ENCODE measurements at places on chromosomes 16 and 17. TPM values are rescaled to one million over a fixed set of nuclear protein-coding genes. Genes with fewer than 3 reads are reported as not detected.

- no peak for DNase-seq
- H3K27ac ChIP-seq = no peak overlapping the region
- H3K27me3 ChIP-seq = peaks cover 12% of the 10 kb centered on the region
- H3K4me3 ChIP-seq = no peak overlapping the region
- H3K36me3 ChIP-seq = peaks cover 2% of the 10 kb centered on the region
Measured at GRCh38 chr16:84446596-84447392, 57.7 kb downstream of the MEAK7 start.

GRCh38 chr17:59756236-59756818 is 48.9 kb downstream of the VMP1 start:
- H3K36me3 ChIP-seq = peaks cover 41% of the 10 kb centered on the region
- no peaks in the 10 kb centered on the region for H3K27me3 ChIP-seq
- peak overlapping the region; percentile 85 for H3K27ac ChIP-seq
- H3K4me1 ChIP-seq = peaks cover 60% of the 10 kb centered on the region
- DNase-seq = no peak

NEUROD2 gene
- total RNA-seq = not detected

SAT2 gene
- total RNA-seq = 17.7 TPM

- H3K4me1 ChIP-seq = peaks cover 4% of the 10 kb centered on the region
- H3K4me3 ChIP-seq = no peak overlapping the region
- H3K27ac ChIP-seq = no peak overlapping the region
- H3K27me3 ChIP-seq = no peaks in the 10 kb centered on the region
Measured at GRCh38 chr17:67577429-67578141, 140.2 kb upstream of the NOL11 start.

GRCh38 chr16:85438981-85439685 is 174.0 kb upstream of the GSE1 start:
- H3K4me1 ChIP-seq = no peaks in the 10 kb centered on the region
- no peak overlapping the region for H3K4me3 ChIP-seq
- H3K36me3 ChIP-seq = no peaks in the 10 kb centered on the region
- H3K27me3 ChIP-seq = no peaks in the 10 kb centered on the region

GRCh38 chr17:17685775-17686291 is 4.6 kb downstream of the RAI1 start:
- DNase-seq = no peak
- peak overlapping the region; percentile 44 for H3K4me3 ChIP-seq
- peaks cover 30% of the 10 kb centered on the region for H3K4me1 ChIP-seq
- H3K27me3 ChIP-seq = peaks cover under 1% of the 10 kb centered on the region

GRCh38 chr17:15413101-15413771 is 54.2 kb downstream of the CDRT4 start:
- no peak for DNase-seq
- H3K27me3 ChIP-seq = no peaks in the 10 kb centered on the region
- H3K4me3 ChIP-seq = no peak overlapping the region
- H3K27ac ChIP-seq = no peak overlapping the region

- no peak for DNase-seq
- no peaks in the 10 kb centered on the region for H3K4me1 ChIP-seq
- H3K27me3 ChIP-seq = peaks cover 6% of the 10 kb centered on the region
- H3K36me3 ChIP-seq = no peaks in the 10 kb centered on the region
- H3K4me3 ChIP-seq = no peak overlapping the region
- no peak overlapping the region for H3K27ac ChIP-seq
Measured at GRCh38 chr17:34755981-34756636, 176.7 kb downstream of the TMEM132E start.

C16orf54 gene
- total RNA-seq = 17.8 TPM

- no peaks in the 10 kb centered on the region for H3K27me3 ChIP-seq
- no peak for DNase-seq
- no peak overlapping the region for H3K27ac ChIP-seq
- H3K4me3 ChIP-seq = no peak overlapping the region
Measured at GRCh38 chr17:74235911-74236371, 22.6 kb downstream of the TTYH2 start.

CTRB2 gene
- not detected for total RNA-seq

GRCh38 chr16:1042049-1042744 is 30.4 kb upstream of the SSTR5 start:
- no peak overlapping the region for H3K27ac ChIP-seq
- no peaks in the 10 kb centered on the region for H3K4me1 ChIP-seq
- no peaks in the 10 kb centered on the region for H3K36me3 ChIP-seq

- no peaks in the 10 kb centered on the region for H3K36me3 ChIP-seq
- H3K4me3 ChIP-seq = no peak overlapping the region
- H3K27me3 ChIP-seq = no peaks in the 10 kb centered on the region
- DNase-seq = peak; percentile 74
- peaks cover 3% of the 10 kb centered on the region for H3K4me1 ChIP-seq
Measured at GRCh38 chr16:57764341-57765159, 29.0 kb downstream of the KATNB1 start.

- no peaks in the 10 kb centered on the region for H3K36me3 ChIP-seq
- H3K27me3 ChIP-seq = no peaks in the 10 kb centered on the region
- no peak overlapping the region for H3K27ac ChIP-seq
- no peaks in the 10 kb centered on the region for H3K4me1 ChIP-seq
Measured at GRCh38 chr16:29312835-29313558, 93.5 kb downstream of the NPIPB11 start.

DNA sequence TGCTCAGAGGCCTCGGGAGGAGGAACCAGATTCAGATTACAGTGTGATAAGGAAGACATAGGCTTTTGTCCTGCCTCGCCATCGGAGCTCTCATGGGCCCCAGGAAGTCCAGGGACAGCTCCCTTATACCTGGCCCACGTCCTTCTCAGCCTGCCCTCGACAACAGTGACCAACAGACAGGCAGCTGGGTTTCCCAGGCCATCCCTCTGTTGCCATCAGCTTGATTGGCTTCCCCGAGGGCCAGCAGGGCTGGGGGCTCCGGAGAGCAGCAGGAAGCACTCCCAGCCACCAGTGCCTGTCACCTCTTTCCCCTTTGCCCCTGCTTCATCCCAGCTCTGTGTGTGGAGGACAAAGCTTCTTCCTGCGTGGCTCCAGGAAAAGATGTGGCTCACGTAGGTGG is 17.6 kb downstream of the CD300A start:
- H3K4me3 ChIP-seq = no peak overlapping the region
- no peak overlapping the region for H3K27ac ChIP-seq
- H3K36me3 ChIP-seq = peaks cover 58% of the 10 kb centered on the region
- H3K4me1 ChIP-seq = peaks cover 29% of the 10 kb centered on the region
- no peak for DNase-seq

CACNG3 gene
- not detected for total RNA-seq

SMIM36 gene
- total RNA-seq = not detected

- H3K36me3 ChIP-seq = no peaks in the 10 kb centered on the region
- no peaks in the 10 kb centered on the region for H3K27me3 ChIP-seq
- no peak for DNase-seq
- H3K4me1 ChIP-seq = peaks cover 44% of the 10 kb centered on the region
Measured at GRCh38 chr16:57578521-57579360, 36.3 kb downstream of the ADGRG5 start.

DNA sequence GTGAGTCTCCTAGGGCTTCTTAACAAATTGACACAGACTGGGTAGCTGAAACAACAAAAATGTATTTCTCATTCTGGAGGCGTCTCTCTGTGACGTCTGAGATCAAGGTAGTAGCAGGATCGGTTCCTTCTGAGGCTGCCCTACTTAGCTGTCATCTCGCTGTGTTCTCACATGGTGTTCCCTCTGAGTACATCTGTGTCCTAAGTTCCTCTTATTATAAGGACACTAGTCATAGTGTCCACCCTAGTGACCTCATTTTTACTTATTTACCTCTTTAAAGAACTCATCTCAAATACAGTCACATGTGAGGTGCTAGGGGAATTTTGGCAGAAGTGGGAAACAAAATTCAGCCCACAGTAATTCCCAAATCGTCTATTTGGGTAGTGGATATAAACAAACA is 529.1 kb downstream of the NPIPA7 start:
- no peaks in the 10 kb centered on the region for H3K4me1 ChIP-seq
- no peak overlapping the region for H3K27ac ChIP-seq
- H3K36me3 ChIP-seq = no peaks in the 10 kb centered on the region

DNA sequence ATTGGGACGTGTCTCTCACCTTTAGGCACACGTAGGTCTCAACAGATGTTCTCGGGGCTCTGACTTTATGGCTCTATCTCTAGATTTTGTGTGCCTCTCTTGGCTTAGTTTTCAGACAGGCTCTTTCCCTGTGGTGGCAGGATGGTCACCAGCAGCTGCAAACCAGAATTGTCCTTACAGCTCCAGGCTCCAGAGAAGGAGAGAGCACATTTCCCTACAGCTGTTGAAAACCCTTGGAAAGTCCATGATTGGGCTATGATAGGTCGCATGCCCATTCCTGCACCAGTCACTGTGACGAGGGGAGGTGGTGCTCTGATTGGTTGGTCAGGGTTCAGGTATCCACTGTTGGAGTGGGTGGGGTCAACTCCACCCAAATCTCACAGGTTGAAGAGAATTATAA is 41.5 kb downstream of the SHISA9 start:
- H3K4me1 ChIP-seq = no peaks in the 10 kb centered on the region
- DNase-seq = no peak
- H3K27ac ChIP-seq = no peak overlapping the region
- no peaks in the 10 kb centered on the region for H3K27me3 ChIP-seq
- no peaks in the 10 kb centered on the region for H3K36me3 ChIP-seq
- no peak overlapping the region for H3K4me3 ChIP-seq

PRDM7 gene
- not detected for total RNA-seq

DNA sequence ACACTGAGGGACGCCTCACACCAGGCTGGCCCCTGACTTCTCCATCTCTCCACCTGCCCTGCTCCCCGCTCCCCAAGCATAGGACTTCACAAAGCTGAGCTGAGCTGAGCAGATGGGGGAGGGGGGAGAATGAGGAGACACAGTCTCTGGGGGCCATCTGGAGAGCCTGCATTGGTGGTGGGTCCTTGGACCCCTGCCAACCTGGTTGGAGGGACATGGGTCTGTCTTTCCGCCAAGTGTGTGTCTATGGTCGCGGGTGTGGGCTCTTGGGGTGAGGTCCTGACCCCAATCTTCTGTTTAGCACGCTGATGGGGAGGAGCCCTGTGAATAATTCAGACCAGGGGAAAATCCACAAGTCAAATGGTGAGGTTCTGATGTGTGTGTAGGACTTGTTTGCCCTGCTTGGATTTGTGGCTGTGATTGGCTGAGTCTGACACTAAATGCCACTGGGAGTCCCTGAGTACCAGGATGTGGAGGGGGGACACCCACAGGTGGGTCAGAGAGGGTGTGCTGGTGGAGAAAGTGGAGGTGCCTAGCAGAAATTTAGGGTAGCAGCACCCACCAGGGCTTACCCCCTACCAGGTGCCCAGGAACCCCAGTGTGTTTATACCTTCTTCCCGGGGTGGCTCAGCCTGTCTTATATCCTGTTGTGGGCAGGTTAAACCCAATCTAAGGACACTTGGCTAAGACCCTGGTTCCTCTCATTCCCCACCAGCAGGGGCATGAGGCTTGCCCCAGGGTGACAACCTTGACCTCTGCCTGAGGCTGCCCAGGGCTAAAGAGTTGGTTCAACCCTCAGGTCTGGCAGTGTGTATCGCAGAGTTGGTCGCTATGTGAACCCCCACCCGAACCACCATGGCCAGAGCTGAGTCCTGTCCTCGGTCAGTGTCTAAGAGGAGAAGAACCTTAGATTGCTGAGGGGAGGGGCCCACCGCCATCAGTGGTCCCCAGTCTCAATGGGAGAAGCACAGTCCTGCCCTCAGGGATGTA is 2.1 kb downstream of the FMNL1 start:
- H3K27me3 ChIP-seq = no peaks in the 10 kb centered on the region
- H3K36me3 ChIP-seq = peaks cover 50% of the 10 kb centered on the region
- peak; percentile 84 for DNase-seq
- H3K27ac ChIP-seq = peak overlapping the region; percentile 94

DNA sequence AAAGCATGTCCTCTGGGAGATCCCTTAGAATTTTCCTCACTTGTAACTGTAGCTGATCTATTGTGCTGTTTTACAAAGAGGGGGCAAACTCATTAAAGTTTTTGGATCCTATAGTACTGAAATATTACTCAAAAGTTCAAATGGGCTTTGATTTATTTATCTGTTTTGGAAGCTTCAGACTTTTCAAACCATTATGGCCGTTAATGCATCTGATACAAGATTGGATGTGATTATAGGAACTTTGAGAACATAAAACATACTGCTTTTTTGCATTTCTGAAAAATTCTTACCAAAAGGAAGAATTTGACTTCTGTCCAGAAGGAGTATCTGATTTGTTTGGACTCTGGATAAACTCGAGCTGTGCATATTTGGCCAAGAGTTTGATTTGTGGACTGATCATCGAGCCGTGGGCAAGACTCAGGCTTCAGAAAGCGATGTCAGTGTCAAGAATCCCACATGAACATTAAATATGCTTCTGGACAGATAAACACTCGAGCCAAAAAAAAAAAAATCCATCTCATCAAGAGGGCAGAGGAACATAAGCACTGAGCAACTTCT is 8.2 kb upstream of the MARCHF10 start:
- no peaks in the 10 kb centered on the region for H3K36me3 ChIP-seq
- H3K4me3 ChIP-seq = no peak overlapping the region
- DNase-seq = no peak
- peaks cover 1% of the 10 kb centered on the region for H3K4me1 ChIP-seq
- H3K27me3 ChIP-seq = peaks cover 15% of the 10 kb centered on the region
- H3K27ac ChIP-seq = no peak overlapping the region

- no peak overlapping the region for H3K27ac ChIP-seq
- DNase-seq = no peak
- H3K27me3 ChIP-seq = peaks cover 8% of the 10 kb centered on the region
- no peak overlapping the region for H3K4me3 ChIP-seq
Measured at GRCh38 chr16:57704905-57705852, 10.6 kb downstream of the DRC7 start.
